SJSA1 (cell line): ENCODE measurements at places on chromosomes 4 and X. TPM values are rescaled to one million over a fixed set of nuclear protein-coding genes. Genes with fewer than 3 reads are reported as not detected.

- DNase-seq = no peak
- no peaks in the 10 kb centered on the region for H3K27me3 ChIP-seq
- H3K4me3 ChIP-seq = no peak overlapping the region
- H3K4me1 ChIP-seq = no peaks in the 10 kb centered on the region
- no peak overlapping the region for H3K27ac ChIP-seq
Measured at GRCh38 chr4:145822181-145822580, 116.4 kb downstream of the ZNF827 start.

- H3K27me3 ChIP-seq = no peaks in the 10 kb centered on the region
- no peak overlapping the region for H3K27ac ChIP-seq
- DNase-seq = no peak
- H3K4me1 ChIP-seq = no peaks in the 10 kb centered on the region
- no peaks in the 10 kb centered on the region for H3K36me3 ChIP-seq
Measured at GRCh38 chr4:22071749-22072148, 123.2 kb upstream of the KCNIP4 start.

AKAP14 gene
- total RNA-seq = not detected in 2 replicates

- H3K36me3 ChIP-seq = no peaks in the 10 kb centered on the region
- no peaks in the 10 kb centered on the region for H3K4me1 ChIP-seq
- no peak overlapping the region for H3K4me3 ChIP-seq
Measured at GRCh38 chr4:156832886-156833285, 138.7 kb downstream of the PDGFC start.

DNA sequence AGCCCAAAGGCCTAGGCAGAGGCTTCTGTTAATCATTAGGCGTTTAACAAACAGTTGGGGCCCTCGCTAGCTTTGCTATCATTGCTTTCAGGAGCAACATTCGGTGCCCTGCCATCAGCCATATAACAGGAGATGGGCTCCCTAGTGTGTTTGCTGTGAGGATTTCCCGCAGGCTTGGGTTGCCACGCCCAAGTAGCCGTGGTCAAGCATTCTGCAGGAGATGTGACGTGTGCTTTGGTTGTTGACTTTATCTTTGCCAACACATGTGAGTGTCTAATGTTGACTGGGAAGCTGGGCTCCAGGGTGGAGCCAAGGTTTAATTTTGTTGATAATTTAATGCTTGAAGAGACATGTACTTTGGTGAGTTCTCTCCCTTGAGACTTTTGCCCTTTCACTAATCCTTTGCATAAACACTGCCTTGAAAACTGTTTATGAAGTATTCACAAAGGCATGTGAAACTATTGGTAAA, 184.6 kb upstream of the KIT start:
- no peaks in the 10 kb centered on the region for H3K27me3 ChIP-seq
- no peaks in the 10 kb centered on the region for H3K4me1 ChIP-seq
- H3K4me3 ChIP-seq = no peak overlapping the region
- H3K27ac ChIP-seq = no peak overlapping the region

DNA sequence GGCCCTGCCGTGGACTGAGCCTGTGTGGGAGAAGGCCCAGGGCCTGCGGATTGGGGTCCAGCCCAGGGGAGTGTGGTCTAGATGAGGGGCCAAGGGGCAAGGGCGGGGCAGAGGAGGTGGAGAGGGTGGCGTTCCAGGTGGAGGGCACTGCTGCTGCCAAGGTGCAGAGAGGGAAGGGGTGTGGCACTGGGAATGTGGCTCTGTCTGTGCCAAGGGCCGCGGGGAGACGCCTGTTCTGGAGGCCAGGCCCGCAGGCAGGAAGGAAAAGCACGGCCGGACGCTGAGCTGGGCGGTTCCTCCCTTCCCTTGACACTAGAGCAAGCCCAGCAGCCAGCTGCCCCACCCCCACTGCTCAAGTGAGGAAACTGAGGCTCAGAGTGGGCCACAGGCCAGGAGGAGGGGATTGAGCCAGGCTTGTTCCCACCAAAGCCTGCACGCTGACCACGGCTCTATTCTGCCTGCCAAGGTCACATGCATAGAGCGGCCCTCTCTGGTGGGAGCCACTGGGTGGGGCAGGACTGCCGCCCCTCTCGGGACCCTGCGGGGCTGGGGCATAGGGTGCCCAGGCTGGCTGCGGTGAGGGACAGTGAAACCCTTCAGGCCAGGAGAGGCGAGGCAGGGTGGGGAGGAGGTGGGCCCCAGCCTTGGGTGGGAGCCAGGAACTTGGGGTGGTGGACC, 13.0 kb downstream of the SH3BP2 start:
- H3K36me3 ChIP-seq = no peaks in the 10 kb centered on the region
- peaks cover 12% of the 10 kb centered on the region for H3K4me1 ChIP-seq
- H3K4me3 ChIP-seq = no peak overlapping the region
- DNase-seq = no peak

DMRTC1 gene
- not detected in 2 replicates for total RNA-seq

NPY2R gene
- total RNA-seq = not detected in 2 replicates

- no peak overlapping the region for H3K27ac ChIP-seq
- H3K36me3 ChIP-seq = no peaks in the 10 kb centered on the region
- H3K4me1 ChIP-seq = no peaks in the 10 kb centered on the region
- no peak overlapping the region for H3K4me3 ChIP-seq
Measured at GRCh38 chr4:64121803-64122202, 287.4 kb downstream of the TECRL start.

GRCh38 chrX:64805683-64806082, 170.6 kb downstream of the ZC4H2 start:
- no peaks in the 10 kb centered on the region for H3K4me1 ChIP-seq
- no peaks in the 10 kb centered on the region for H3K36me3 ChIP-seq
- no peak overlapping the region for H3K4me3 ChIP-seq
